ENCODE measurements at places on chromosomes 2 and 18.
A peak's percentile ranks its signal among the peaks of the same experiment; 100 is the strongest.

DNA sequence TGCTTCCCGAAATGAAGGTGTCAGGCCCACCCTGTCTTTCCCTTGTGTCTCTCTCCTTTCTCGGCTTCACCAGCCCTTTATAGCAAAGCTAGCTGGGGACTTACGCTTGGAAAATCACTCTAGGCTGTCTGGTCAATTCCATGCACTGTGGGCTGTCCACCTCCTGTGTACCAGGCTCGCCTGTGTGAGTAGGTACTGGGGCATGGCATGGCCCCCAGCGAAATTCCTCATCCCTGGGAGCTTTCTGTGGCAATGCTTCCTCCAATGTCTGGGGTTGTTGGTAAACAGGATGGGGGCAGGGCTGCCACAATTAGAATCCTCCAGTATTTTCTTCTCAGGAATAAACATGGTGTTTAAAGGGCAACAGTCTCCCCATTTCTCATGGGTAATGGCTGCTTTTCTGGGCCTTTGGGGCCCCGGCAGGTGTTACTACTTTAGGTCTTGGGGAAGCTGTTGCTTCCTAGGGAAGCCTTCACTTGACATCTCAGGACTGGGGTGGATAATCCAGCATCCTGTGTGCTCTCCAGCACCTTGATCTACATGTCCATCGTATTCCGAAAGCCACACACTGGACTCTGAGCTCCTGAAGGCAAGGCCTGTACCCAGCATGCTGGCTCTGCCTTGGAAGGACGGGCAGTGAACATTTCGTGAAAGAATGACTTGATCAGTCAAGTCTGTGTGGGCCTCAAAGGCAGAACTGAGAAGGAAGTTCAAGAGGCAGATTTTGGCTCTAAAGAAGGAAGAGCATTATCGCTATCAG is 21.1 kb downstream of the RHOB start:
- DNase-seq: no peak

DNA sequence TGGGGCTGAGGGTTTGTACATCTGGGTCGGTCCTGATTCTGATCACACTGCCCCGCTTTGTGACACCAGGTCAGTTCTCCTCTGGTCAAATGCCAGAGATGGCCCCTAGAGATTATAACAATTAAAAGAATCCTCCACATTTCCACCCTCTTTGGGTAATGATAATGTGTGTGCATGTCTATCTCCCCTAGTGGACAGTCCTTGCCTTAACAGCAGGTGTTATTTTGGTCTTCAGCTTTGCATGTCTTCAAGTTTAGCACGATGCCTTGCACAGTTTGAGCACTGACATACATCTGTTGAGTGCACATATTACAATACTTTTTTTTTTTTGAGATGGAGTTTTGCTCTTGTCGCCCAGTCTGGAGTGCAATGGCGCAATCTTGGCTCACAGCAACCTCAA is 25.7 kb upstream of the COX7A2L start:
- no peak for DNase-seq

DNA sequence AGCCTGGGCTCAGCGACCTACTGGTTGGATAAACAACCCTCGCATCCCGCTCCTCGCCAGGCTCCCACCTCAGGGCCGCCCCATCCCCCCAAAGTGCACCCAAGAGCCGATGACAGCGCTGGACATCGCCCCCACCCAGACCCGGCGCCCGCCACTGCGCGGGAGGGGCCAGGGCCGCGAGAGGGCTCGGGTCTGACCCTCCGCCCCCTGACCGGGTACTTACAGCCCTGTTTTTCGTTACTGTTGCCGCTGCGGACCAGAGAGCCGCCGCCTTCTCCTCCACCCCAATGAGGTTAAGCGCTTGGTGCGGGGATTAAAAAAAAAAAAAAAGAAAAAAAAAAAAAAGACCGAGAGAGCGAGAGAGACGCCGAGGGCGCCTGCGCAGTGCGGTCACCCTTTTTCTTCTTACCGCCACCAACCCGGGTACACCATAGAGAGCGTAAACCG is at the start of gene CLASP1:
Gene CLASP1 (minus strand): TSS at position 314 of the 447 bp plus-strand sequence. CDS start 43,567 bp downstream, outside the sequence.
- DNase-seq: no peak

DNA sequence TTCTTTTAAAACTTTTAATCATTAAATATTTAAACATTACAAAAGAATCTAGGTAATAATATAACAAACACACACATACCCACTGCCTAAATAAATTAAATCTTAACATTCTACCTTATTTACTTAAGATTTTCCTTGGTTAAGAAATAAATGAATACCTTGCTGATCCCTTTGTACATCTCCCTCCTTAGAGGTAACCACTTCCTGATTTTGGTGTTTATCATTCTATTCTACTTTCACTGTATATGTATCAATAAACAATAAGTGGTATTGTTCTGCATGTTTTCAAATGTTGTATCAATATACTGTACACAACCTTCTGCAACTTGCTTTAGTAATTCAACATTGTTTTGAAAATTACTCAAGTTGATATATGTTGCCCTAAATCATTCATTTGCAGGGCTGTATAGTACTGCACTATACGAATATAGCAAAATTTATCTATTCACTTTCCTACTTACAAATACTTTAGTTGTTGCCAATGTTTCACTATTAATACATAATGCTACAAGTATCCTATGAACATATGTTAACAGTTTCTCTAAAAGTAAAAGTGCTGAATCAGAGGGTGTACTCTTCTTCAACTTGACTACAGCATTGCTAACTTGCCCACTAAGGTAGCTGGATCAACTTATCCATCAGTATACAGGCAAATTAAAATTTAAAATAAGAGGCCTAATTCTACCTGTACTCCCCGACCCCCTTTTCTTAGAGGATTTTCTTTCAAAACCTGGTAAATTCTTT is 65.8 kb downstream of the MEMO1 start:
- DNase-seq: no peak

DNA sequence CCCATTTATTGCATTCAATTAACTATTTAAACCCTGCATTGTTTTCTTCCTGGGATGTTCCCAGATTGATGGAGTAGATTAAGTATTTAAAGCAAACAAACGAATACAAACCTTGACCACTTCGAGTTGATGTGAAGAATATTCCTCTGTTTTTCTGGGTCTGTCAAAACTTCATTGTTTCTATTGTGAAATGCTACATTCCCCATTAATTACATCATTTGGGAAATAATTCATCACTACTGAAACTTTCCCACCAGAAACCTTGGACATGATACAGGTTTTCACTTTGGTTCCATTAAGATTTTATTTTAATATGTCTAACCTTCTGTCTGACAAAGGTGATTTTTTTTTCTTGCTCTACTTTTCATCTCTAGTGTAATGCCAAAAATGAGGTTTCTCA is 365.1 kb upstream of the ETAA1 start:
- no peak for DNase-seq

DNA sequence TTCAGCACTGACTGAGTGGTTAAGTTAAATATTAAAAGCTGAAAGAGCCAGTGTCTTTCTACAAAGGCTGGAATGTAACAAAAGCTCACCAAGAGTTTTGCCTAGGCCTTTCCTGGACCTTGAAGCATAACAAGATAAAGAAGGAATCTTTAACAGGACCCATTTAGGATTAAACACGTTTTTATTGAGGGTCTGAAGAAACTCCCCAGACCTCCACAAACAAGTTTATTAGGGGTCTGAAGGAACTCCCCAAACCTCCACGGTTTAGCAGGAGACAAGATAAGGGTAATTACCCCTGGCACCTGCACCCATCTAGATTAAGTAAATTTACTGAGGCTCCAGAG is 104.0 kb downstream of the ACAA2 start:
- DNase-seq: no peak

GRCh38 chr2:159096901-159097300 is 128.5 kb downstream of the TANC1 start:
- DNase-seq: no peak

DNA sequence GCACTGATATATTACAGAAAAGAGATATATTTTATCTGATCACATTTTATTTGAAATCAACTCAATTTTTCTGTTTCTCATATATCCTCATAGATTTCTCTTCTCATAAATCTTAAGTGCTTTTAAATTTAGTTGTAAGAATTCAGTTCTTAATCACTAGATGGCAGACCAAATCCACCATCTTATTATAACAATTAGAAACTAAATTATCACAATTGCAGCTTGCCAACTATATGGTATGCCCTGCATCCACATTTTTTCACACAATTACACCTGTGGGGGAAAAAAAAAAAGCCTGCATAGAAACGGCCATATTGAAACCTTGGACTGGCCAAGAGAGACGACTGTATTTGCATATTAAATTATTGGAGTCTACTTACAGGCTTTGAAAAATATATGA is 64.4 kb downstream of the COL5A2 start:
- no peak for DNase-seq

- peak; percentile 43 for DNase-seq
These were observed 39.0 kb upstream of the STRN start for GRCh38 chr2:37005118-37005868.

DNA sequence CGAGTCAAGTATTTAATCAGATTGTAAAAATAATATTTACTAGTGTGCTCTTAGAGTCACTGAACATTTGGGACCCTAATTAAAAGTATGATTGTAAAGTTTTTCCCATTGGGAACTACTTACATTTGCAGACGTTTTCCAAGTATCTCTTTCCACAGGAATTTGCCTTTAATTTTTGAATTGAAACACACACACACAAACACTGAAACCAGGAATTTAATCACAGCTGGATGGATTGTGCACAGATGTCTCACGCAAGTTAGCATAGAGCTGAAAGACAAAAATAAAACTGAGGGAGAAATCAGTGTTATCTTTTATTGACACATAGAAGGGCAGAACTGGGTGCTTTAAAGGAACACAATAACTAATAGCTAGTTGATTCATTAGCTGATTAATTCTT is 230.7 kb downstream of the RND3 start:
- DNase-seq: no peak

- no peak for DNase-seq
These were observed 170.8 kb downstream of the FSHR start for GRCh38 chr2:48983551-48983950.

GRCh38 chr2:69693775-69694450 is 48.0 kb upstream of the ANXA4 start:
- peak; percentile 83 for DNase-seq

All from CD4-positive, alpha-beta memory T cell (primary cell).